ENCODE measurements at places on chromosomes 3 and 15.

GRCh38 chr3:57637391-57637790, 40.2 kb upstream of the ARF4 start:
- DNase-seq, result no peak

- no peak for DNase-seq
These were observed 43.2 kb downstream of the KNL1 start for GRCh38 chr15:40637221-40637745.

- DNase-seq, result peak; percentile 60
These were observed 134.0 kb downstream of the TPRA1 start for GRCh38 chr3:127456471-127457093.

DNA sequence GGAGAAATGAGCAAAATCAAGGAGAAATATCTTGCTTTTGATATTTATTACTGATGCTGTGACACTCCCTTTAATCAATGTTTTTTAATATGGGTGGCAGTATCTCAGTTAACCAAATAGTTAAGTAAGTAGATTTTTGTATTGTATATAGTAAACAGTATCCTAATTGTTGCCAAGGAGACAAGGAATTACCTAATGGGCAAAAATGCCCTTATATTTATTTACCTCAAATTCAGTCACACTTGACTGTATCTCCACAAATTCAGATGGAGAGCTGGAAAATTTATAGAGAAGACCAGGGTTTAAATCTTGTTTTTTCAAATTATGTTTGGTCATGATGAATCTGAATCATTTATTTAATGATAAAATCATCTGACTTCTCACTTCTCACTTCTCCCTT, 3.6 kb upstream of the CHD2 start:
- DNase-seq, result no peak

GRCh38 chr3:142009029-142009428, 132.6 kb downstream of the ATP1B3 start:
- DNase-seq, result no peak

DNA sequence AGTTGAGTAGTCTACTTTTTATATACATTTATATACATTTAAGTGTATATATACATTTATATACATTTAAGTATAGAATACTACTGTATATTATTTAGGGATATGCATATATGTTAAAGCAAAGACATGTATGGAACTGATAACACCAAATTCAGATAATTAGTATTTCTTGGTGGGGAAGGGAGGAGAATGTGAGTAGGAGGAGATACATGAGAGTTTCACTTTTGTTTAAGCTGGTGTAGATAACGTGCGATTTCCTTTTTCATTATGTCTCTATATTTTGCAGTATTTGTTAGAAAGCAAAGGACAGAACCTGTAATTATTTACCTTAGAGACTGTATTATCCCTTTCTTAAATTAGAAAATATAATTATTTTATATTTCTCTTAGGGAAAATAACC, 16.6 kb upstream of the NIT2 start:
- no peak for DNase-seq

DNA sequence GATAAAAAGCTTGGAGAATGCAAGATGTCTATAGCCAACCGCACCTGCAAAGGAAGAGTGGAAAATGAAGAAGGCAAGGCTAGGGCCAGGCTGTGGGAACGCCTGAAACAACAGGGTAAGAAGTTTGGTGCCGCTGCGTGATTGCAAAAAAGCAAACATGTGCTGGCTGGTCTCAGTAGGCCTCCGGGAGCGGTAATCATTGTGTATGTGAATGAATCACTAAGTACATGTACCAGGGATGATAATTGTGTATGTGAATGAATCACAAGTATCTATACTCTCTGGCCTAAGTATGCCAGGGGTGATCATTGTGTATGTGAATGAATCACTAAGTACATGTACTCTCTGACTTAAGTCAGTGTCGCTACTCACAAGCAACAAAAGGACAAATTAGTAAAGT, 40.3 kb upstream of the PARL start:
- DNase-seq, result no peak

DNA sequence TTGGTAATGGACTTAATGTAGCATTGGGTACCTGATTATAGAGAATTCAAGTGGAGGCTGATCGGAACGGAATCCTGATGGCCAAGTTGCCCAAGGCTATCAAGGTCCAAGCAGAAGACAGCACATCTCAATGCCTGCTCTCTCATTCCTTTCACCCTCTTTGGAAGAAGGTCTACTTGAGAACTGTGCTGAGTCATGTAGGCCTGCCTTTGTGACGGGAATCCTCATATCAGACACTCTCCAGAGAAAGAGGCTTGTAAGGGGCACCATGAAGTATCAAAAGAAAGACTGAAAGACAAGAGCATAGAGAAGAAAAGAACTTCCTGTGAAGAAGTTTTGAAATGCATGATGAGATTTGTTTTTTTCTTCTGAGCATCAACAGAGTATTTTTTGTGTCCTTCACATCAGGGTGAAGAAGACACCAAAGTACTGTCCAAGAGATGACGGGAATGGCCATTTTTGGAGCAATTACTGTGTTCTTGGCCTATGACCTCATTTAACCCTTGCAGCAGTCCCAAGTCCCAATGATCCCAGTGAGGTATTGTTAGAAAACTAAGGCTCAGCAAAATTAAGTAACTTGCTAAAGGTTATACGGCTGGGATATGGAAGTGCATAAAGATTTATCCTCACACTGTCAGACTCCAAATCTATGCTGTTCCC, 13.2 kb upstream of the LARP6 start:
- no peak for DNase-seq
